ENCODE measurements at places on chromosomes 7 and 10.
A peak's percentile ranks its signal among the peaks of the same experiment; 100 is the strongest.

DNA sequence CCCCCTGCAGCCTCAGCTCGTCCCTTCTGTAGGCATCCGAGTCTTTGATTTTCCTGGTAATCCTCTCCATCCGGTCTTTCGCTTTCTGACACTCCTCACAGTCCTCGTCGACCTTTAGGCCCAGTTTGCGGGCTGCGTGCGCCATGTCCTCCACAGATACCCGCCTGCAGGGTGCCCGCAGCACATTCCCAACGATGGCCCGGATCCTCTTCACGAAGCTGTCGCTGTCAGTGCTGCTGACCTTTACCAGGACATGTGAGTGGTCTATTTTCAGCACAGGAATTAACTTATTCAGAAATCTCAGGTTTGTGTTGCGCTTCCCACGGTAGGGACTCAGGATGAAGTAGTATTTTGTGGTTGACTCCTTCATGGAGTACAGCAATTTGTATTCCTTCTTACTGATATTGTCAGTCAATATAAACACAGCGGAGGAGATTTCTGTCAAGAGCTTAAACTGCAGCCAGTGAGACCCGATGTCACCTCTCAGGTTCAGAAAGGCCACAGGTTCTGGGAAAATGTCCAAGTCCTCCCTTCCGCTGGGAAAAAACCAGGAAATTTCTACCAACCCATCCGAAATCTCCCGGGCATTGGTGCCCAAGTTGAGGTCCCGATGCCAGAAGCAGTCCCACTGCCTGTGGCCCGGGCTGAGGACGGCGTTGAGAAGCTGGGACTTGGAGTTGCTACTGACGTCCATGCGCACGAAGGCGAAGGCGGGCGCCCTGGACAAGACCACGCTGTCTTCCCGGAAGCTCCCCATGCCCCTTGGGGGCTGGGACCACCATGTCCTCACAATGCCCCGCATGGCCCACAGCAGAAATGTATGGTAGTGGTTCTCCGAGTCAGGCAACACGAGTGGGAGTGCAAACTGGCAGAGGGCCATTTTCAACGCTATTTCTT is 8.9 kb upstream of the MRPS24 start:
- no peak for DNase-seq

GRCh38 chr10:70586348-70586930 is 16.1 kb downstream of the PRF1 start:
- DNase-seq, result no peak

DNA sequence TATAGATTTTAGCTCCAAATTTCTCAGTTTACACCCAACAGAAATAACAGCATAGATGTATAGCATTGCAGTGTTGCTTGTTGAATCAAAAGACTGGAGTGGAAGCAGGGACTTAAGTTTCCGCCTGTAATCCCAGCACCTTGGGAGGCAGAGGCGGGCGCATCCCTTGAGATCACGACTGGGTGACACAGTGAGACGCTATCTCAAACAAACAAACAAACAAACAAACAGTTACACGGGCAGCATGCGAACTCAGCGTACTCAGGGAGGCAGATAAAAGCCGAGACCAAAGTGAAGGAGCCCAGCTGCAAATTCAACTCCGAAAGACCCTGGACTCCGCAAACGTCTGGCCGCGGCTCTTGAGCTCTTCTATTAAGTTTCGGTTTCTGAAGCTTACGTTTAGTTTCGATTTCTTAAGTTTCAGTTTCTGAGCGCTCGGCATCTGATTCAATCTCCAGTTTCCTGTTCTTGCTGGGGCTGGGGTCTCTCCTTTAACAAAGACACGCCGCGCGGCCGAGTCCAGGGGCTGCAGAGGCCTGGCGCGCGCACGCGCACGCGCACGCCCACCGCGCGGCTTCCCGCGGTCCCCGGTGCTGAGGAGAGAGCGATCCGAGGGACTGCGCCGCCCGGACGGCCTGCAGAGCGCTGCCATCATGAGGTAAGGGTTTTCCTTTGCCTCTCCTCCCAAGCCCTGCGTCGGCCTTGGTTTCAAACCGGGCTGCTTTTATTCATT is at the start of gene IFIT5:
Gene IFIT5 (plus strand): TSS at position 423 of the 733 bp plus-strand sequence. CDS start 231 bp downstream, at position 654.
- peak; percentile 55 for DNase-seq

DNA sequence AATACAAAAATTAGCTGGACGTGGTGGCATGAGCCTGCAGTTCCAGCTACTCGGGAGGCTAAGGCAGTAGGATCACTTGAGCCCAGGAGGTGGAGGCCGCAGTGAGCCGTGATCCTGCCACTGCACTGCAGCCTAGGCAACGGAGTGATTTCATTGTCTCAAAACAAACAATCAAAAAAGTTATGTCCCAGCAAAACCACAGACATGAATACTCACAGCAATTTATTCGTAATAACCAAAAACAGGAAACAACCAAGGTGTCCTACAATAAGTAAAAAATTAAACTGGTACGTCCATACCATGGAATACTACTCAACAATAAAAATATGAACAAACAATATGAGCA is 11.6 kb upstream of the CYTH3 start:
- DNase-seq, result no peak

- DNase-seq, result no peak
These were observed 837.8 kb upstream of the LRRN3 start for GRCh38 chr7:110253093-110253492.

- no peak for DNase-seq
These were observed 25.0 kb downstream of the FOXP2 start for GRCh38 chr7:114439581-114439980.

DNA sequence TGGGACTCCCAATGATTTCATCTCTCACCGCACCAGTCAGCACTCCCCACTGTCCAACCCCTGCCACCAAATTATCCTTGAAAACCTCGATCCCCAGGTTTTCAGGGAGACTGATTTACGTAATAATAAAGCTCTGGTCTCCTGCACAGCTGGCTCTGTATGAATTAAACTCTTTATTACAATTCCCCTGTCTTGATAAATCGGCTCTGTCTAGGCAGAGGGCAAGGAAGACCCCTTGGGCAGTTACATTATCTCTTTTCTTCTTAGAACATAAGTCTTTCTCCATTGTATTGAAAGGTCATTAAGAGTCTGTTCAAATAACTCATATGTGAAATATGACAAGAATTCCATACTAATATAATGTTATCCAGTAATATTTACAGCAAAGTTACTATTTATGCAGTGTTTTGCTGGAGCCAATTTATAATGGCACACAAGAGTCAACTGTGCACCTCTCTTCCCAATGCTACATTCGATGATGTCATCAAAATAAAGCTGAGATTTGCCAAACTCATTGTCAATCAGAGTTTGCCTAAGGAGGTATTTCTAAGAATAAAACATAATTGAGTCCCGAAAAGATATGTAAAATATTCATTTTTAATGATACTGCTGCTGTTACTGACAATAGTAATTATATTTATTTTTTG is 1297.2 kb upstream of the LRRTM3 start:
- no peak for DNase-seq

GRCh38 chr7:32179567-32179966 is 109.4 kb upstream of the PDE1C start:
- DNase-seq, result no peak

DNA sequence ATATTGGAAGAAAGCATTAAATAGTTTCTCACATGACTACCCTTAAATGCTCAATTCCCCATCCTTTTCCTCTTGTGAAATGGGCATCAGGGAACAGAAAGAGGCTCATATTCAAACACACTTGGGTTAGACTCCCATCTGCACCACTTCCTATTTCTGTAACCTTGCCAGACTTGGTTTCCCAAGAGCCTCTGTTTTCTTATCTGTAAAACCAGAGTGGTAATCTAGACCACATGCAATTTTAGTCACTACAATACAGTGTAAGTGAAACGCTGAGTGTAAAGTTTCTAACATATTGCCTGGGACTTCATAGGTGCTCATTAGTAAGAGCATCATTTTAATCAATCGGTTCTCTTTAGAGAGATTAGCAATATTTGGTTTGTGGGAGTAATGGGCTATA is 136.3 kb downstream of the SORCS1 start:
- DNase-seq, result peak; percentile 11

- no peak for DNase-seq
These were observed 42.5 kb downstream of the JAKMIP3 start for GRCh38 chr10:132107949-132108877.

GRCh38 chr7:94466516-94466915 is 43.1 kb upstream of the CASD1 start:
- no peak for DNase-seq

DNA sequence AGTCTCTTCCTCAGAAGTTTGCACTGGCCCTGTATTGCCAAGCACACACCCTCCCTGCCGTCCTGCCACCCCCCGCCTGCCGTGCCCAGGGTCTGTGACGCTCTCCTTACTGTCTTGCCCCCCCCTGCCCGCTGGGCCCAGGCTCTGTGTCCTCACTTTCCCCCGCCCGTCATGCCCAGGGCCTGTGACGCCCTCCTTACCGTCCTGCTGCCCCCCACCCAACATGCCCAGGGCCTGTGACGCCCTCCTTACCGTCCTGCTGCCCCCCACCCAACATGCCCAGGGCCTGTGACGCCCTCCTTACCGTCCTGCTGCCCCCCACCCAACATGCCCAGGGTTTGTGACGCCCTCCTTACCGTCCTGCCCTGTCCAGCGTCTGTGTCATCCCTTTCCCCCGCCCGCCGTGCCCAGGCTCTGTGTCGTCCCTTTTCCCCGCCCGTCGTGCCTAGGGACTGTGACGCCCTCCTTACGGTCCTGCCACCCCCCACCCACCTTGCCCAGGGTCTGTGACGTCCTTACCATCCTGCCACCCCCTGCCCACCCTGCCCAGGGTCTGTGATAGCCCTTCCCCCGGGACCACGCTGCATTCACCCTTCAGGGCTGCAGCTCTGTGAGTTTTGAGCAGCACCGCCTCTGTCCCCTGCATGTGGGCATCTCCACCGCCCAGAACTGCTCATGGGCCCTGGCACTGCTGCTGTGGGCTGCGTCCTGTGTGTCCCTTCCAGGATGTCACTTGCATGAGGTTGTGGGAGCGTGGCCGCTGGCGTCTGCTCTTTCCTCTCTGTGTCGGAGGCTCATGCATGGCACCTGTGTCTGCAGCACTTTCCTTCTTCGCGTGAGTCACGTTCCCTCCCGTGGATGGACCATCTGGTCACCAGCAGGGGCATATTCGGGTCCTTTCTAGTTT is 19.3 kb upstream of the PRKAR1B start:
- DNase-seq, result no peak

DNA sequence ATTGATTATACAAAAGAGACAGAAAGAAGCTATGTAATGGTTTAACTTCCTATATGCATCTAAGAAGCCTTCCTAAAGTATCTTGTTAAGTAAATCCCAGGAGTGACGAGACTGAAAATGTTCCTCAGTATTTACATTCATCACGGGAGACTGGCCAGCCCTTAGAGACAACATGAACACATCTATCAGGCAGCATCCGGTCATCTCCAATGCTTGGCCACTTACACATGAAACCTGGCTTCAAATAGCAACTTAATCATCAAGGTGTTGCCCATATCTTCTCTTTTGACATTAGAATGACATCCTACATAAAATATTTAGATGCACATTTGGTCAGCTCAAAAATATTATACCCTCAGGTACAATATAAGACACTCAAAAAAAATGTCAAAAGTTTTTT is 33.8 kb downstream of the ERCC6 start:
- DNase-seq, result no peak

DNA sequence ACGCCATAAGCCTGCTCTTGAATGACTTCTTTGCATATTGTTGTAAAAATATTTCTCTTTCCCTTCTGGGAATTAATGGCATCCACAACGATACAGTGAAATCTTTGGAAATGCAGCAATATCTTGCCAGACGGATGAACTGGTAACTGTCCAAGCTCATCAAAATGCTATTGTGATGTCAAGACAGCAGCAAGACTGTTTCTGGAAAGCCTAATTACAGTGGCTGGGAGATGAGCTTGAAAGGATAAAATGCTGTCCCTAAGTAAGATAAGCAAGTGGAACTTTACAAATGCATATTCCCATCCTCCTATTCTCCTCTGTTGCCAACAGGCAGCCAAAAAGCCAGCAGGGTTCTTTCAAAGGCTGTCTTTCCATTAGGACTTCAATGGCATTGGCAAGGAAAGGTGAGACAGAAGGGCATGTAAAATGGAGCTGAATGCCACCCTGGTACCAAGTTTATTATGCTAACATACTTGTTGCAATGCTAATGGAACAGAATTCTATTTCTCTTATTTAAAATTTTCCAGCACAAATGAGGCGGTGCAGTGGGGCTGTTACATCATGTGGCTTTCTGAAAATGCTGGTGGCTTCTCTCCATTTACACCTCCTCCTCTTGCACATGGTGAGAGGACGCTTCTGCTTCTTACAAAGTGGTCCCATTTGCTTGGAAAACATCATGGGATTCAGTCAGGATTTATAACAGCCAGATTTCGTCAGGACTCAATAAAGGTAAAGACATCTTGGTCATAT is 178.3 kb upstream of the PTER start:
- no peak for DNase-seq

DNA sequence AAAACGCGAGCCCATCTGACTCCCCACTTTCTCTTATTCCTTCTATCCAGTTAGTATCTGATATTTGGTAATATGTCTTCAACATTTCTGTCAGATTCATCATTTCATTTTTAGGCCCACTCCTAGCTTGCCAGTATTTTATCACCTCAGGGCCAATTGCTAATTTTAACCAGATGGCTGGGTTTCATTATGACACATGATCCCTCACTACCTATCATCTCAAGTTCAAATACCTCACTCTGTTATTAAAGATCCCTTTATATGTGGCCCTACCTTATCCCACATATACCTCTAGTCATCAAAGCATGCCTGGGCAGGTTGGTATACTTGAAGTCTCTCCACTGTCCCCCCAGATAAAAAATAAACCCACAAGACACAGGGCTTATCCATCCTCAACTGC is 104.9 kb downstream of the RNLS start:
- DNase-seq, result no peak

DNA sequence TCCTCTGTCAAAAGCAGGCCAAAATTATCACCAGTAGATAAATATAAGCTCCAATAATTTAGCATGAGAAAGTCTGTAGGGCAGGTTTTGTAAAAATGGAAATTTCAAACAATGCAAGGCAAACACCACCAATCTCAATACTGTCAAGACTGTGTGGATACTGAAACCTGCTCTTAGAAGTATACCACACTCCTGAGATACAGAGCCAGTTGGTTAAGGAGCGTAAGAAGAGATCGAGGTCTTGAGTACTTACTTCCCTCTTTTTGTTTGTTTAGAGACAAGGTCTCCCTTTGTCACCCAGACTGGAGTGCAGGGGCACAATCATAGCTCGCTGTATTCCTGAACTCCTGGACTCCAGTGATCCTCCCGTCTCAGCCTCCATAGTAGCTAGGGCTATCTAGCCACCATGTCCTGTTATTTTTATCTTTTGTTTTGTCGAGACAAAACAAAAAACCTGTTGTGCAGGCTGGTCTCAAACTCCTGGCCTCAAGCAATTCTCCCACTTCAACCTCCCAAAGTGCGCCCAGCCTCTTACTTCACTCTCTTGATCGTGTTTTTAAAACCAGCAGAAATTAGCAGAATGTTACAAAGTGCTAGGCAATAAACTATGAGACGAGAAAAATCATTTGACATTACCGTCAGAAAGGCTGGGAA is 205.7 kb downstream of the PARD3 start:
- DNase-seq, result no peak

DNA sequence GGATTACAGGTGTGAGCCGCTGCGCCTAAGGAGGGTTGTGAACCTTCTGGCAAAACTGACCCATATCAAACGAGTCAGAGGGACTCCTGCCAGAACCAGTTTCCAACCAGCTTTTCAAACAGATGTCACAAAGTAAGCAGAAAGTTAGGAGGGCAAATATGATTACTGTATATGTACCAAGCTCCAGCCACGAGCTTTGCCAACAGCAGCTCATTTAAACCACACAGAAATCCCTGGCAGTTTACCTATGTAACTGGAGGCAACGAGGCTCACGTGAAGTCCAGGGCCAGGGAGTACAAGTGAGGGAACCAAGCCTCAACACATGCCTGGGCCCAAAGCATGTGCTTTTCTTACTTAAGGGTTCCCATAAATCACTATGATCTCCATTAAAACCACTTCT is 12.5 kb upstream of the DAGLB start:
- no peak for DNase-seq

Data from inflammatory macrophage (primary cell).